Activated T-cell treated with anti-CD3 and anti-CD28 coated beads for 48 hours (primary cell): ENCODE measurements at places on chromosomes 1 and 21.
A peak's percentile ranks its signal among the peaks of the same experiment; 100 is the strongest.

DNA sequence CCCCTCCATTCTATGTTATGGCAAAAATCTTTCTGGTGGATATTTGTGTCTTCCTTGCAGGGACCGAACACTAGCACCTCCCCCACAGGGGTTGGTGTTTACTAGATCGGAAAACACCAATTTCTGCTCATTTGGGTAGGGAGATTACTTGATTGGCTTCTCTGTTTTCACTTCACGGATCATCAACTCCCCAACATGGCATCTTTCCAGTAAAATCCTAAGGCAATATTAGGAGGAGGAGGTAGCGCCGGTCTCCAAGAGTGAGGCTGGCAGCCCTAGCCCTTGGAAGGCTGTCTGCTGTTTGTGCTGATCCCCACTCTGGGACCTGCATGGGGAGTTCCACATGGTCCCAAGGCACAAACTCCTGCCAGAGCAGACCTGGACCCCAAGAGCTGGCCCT, 12.2 kb downstream of the VASH2 start:
- DNase-seq: no peak

DNA sequence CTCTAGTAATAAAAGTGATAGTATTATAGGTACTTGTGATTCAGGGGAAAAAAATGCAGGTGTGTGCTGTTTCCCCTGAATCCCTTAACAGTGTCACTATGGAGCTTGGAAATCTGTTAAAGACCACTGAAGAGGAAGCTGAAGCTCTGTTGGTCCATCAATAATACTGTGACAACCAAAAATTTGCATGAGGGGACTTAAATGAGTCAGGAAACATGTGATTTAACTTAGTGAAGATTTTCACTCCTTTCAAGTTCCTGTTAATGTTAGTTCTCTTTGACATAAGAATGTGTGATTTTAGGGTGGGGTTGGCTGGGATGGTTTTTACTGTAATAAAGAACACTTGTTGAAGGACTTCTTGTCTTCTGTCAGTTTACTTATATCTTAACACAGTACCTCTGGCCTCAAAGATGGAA, 32.0 kb downstream of the VANGL2 start:
- DNase-seq: no peak

DNA sequence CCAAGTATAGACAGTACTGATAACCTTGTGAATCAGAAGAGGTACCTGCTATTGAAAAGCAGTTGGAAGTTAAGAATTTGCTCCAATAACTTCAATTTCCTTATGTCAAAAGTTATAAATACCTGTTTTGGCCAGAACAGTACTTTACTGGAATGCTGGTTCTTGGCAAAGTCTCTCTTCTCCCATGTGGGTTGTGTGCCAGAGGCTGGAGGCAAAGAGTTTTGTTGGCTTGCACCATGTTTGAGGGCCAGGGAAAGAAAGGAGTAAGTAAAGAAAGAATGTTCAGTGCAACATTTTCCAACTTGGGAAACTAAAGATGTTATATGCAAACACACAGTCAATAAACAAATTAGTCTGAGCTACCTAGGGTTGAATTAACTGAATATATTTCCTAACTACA, 67.0 kb upstream of the DYNLT5 start:
- DNase-seq: no peak

- DNase-seq: no peak
These were observed 42.8 kb downstream of the ARHGEF10L start for GRCh38 chr1:17582124-17582774.

- no peak for DNase-seq
These were observed 119.6 kb downstream of the LRRC53 start for GRCh38 chr1:74392840-74393239.

- DNase-seq: no peak
These were observed 4.3 kb upstream of the CCDC27 start for GRCh38 chr1:3747903-3748302.

DNA sequence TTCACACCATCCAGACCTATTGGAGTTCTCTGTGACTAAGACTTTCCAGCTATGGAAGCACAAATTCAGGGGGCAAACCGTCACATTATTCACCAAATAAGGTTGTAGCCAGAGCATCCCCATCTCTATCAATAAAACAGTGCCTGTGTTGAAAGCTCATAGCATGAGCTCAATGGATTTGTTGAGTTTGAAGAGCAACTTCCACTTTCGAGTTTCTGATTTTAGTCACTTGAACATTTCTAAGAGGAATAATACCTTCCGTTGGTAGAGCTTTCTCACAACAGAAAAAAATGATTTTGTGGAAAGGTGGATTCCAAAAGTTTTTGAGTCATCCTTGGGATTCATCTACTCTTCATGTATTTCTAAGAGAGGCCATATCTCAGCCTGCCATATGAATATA, 13.0 kb upstream of the ELAVL4 start:
- no peak for DNase-seq

DNA sequence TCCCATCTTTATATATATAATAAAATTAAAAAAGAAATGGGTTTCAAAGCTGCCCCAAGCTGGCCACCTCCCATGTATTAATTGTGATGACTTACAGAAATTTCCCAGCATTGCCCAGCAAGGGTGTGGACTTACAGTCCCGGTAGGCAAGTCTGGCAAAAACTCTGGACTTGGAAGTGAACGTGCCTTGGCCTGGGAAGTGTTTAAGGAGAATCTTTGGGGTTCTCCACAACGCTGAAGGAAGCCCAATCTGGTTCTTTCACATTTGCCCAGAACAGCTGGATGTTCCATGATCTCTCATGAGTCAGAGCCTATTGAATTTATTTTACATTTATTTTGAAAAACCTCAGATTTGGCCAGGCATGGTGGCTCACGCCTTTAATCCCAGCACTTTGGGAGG, 98.4 kb upstream of the SLC45A1 start:
- no peak for DNase-seq

GRCh38 chr1:109615879-109616278, 3.5 kb downstream of the GNAT2 start:
- no peak for DNase-seq

- DNase-seq: no peak
These were observed 686 bp downstream of the DNMT3L start for GRCh38 chr21:44260791-44261631.

- no peak for DNase-seq
These were observed 18.7 kb downstream of the COL6A1 start for GRCh38 chr21:46000182-46000730.

DNA sequence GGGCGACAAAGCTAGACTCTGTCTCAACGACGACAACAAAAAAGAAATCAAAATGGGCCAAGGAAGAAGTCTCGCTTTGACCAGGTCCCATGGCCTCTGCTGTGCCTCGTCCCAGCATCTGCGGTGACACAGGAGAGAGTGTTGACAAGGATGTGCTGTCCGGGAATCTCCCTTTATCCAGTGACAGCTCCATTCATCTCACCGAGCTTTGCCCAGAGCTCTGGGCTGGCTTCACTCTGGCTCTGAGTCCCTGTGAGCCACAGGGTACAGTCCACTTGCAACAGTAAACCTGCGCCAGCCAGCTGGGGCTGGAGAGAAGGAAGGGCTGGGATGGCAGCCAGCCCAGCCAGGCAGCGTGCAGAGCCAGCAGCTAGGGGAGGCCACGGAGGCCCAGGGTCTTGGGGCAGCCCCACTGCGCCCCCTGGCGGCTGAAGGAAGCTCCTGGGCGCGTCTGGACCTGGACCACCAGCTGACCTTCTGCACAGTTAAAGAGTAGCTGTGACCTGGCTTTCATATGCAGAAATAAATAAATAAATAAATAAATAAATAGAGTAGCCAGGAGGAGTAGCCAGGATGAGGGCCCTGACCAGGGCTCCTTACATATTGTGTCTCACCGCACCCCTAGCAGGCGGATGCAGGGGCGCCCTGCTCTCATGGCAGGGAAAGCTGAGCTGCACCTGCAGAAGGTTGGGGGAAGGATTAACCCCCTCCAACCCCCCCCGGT, 29.7 kb downstream of the ENO1 start:
- DNase-seq: peak; percentile 75

DNA sequence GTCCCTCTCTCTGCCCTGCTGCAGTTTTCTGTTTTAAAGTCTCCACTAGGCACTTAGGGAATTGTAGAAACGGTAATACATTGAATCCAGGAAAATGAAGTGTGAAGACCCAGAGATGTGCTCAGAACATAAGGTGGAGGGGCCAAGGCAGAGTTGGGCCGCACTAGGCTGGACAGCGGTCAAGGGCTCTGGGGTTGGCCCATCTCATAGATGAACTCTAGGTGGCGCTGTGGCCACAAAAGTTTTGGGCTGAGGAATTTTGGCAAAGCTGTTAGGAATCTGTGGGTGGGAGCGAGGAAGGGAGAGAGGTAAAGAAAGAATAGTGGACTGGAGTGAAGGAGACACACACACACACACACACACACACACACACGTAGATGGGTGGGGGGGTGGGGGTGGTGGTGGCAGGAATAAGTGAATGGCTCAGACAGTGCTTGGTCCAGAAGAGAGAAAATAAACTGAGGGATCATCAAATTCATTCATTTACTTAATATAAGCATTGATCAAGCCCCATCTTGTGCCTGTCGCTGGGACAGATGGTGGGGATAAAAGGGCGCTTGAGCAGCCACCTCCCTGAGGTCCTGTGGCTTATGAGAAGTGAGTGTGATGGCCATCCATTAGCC, 258.5 kb downstream of the TRABD2B start:
- DNase-seq: no peak

DNA sequence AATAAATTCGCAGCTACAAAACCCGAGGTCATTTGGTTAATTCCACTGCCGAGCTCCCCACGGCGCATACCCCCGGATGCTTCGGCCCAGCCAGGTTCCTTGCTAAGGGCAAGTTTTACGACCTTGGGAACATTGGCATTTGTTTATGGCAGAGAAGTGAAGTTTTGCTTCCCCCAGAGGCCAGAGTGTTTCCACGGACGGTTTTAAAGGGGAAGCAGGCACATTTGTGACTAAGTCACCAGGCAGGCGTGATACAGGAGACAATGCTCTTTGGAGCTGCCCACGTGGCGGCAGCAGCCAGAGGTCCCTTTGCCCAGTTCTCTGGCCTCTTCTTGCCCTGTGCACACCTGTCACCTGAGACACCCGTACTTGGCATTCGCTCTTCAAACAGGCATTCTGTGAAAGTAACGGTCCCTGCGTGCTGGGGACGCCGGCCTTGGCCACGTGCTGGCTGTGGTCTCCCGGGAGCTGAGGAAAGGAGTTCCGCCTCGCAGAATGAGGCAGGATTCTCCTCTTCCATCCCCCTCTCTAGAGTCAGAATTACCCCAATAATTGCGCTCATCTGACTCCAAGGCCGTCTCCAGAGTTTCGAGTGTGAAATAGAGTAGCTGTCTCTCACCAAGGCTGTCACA, 138.3 kb downstream of the PRDM16 start:
- no peak for DNase-seq

GRCh38 chr1:151939779-151940178, 30.5 kb upstream of the THEM4 start:
- DNase-seq: no peak

DNA sequence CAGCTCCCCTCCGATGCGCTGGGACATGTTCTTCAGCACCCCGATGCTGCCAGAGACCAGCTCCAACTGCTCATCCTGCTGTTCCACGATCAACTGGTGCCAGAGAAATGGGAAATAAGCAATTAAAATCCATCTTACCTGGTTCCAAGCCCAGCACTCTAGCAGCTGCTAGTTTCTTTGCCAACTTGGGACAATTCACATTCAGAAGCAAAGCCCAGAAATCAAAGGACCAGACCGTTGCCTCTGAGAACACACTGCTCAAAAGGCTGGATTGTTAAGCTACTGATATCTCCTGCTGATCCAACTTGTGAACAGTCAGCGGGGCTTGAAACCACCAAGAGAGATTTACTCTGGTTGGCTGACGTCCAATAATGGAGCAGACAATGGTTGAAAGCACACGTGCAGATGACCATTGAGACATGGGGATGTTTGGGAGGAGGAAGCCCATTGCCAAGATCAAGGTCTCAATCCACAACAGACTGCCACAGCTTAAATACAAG, 34.4 kb downstream of the STX6 start:
- no peak for DNase-seq

- DNase-seq: no peak
These were observed 41.3 kb downstream of the ADAMTS5 start for GRCh38 chr21:26925636-26926035.

DNA sequence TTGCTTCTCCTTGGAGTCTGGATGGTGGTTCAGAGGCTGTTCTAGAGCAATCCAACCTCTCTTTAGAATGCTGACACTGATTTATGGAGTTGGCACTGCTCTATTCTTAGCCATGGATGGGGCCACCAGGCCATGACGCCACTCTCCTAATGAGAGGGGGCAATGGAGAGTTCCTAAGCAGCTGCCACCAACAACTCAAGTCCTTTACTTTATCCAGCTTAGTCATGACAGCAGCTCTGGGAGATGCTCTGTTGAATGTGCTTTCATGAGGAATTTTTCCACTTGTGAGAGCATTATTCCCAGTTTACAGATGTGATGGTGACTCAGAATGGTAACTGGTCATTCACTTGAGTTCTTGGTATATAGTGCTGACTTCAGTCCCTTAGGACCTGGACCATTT, 366.3 kb downstream of the HHAT start:
- DNase-seq: no peak

- DNase-seq: no peak
These were observed 71.9 kb downstream of the SMYD2 start for GRCh38 chr1:214352838-214353237.

DNA sequence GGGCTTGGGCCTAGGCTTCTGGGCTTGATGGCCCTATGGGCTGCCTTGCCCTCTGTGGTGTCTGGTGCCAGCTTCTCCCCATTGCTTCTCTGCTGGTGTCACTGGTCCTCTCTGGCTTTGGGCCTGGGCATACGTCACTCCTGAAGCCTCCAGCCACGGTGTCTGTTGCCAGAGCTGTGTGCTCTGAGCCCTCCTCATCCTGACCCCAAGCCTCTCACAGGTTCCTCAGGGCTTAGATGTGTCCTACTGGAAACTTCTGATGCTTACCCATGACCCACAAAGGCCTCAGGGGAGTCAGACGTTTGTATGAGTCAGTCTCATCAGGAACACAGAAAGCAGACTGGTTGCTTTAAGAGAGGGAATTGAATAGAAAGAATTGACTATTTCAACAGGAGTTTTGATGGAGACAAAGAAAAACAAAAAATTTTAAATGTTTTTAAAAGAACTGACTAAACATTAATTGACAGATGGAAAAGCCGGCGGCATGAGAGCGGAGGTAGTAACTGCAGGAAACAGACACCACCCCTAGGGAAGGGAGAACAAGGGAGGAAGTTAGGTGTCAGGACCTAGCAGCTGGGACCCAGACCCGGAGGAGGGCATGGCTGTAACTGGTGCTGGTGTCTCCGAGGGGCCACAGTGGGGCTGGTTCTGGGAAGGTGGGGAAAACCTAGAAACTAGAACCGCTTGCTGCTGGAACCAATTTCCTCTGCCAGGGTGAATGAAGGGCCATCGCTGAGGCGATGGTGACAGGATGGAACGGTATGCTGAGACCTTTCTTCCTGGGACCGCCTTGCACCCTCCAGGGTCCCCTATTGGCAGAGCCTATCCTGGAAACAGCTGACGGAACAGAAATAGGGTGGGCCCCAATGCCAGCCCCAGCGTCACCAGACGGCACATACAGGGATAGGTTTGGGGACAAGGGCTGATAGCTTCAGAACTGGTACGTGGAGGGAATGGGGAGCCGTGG, 40.0 kb upstream of the CITED4 start:
- DNase-seq: no peak
